IMR-90 (cell line): ENCODE measurements at places on chromosomes 1 and 21. TPM values are rescaled to one million over a fixed set of nuclear protein-coding genes. Genes with fewer than 3 reads are reported as not detected.
A peak's percentile ranks its signal among the peaks of the same experiment; 100 is the strongest.

DNA sequence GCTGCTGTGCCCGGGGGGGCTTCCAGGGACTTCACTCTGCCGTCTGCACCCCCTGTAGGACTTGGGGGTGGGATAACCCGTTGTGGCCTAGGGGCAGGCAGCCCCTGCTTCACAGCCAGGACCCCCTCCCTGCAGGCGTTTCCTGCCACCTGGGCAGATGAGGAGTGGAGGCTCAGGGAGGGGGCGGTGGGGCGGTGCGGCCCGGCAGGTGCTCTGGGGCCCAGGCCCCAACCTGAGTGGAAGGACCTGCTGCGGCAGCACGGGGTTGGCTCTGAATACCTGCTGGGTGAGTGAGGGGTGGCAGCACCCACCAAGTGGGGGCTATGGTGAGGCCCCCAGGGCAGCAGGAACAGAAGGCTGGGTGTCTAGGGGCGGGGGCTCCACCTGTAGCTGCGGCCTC lies 78.6 kb upstream of the TTC34 start:
- no peak for DNase-seq

- DNase-seq = no peak
These were observed 128.1 kb downstream of the TBX15 start for GRCh38 chr1:118859999-118860398.

DNA sequence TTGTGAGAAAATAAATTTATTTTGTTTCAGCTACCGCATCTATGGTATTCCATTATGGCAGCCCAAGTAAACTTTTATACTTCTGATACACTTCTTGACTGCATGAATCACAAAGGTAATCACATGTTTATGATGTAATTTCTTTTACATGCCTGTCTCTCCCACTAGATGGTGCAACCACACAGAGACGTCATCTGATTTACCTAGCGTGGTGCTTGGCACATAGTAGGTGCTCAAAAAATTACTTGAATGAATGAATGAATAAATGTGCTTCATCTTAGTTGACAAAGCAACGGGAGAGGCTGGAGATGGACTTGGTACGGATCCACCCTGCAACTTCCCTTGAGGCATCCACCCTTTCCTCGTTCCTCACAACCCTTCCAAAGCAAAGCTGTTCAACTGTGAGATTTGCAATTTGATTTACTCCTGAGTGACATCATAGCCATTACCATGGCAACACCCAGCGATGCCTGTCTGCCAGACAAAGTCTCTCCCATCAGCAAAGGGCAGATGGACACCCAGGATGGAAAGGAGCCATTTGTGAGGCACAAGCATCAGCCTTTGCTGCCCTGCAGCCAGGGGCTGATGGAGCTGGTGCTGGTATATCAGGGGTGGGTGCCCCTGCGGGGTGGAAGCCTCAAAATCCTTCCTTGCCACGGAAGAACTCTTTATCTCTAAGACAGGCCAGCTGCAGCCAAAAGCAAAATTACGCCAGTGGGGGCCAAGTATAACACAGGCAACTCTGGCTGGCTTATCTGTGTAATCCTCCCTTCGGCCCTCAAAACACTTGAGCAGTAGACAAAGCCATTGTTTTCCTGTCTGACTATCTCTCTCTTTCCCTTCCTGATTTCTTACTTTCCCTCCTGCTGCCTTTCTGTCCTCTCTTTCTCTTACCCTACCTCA lies 18.9 kb upstream of the VWA5B1 start:
- DNase-seq = no peak

- peak; percentile 21 for DNase-seq
These were observed 18.8 kb upstream of the MAP1LC3C start for GRCh38 chr1:242017580-242018233.

DNA sequence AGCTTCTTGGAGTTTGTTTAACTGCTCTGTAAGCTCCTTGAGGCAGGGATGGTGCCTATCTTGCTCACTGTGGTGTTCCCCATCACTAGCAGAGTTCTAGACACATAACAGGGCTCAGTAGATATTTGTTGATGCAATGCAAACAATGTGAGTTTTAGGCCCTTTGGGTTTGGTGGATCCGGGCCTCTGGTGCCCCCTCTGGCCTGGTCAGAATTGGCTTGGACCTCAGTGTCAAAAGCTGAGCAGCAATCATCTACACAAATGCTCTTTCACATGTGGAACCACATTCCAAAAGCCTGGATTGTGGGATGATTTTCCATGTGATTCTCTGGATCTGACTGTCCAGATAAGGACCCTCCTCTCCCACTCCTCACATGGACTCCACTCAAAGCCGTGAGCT lies 53.4 kb upstream of the BCAR3 start:
- no peak for DNase-seq

- no peak for DNase-seq
These were observed 20.0 kb upstream of the TACSTD2 start for GRCh38 chr1:58597076-58597475.

DNA sequence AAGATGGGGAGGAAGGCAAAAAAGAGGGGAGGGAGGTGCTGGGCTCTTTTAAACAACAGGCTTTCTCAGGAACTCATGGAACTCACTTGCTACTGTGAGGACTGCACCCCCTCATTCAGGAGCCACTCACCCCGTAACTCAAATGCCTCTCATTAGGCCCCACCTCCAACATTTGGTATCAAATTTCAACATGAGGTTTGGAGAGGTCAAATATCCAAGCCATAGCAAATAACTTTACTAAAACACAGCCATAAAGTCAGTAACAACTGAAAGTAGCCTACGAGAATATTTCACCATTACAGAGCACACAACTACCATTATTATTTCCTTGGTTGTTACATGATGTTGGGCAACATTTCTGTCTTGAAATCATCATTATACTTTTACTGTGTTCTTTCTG lies 13.1 kb upstream of the DMRTB1 start:
- DNase-seq = no peak

- DNase-seq = no peak
These were observed 349.5 kb upstream of the VAMP3 start for GRCh38 chr1:7421471-7422075.

- no peak for DNase-seq
These were observed 473 bp upstream of the BRDT start for GRCh38 chr1:91948501-91949355.

GRCh38 chr1:111602974-111603373 lies 16.6 kb upstream of the RAP1A start:
- no peak for DNase-seq

- DNase-seq = no peak
These were observed 4.1 kb upstream of the POFUT2 start for GRCh38 chr21:45291613-45292398.

DNA sequence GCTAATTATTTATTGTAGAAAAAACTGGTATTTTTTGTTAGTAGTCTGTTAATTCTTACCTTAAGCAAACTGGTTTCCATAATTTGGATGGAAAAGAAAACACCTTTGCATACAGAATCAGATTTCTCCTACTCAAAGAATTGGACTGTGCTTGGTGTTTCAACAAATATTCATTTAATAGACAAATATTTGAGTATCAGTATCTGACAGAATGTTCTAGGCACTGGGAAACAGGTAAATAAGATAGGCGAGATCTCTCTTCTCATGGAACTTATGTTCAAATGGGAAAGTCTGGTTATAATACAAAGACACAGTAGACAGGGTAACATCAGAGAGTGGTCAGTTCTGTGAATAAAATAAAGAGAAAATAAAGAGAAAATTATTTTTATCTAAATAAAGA lies 119.9 kb downstream of the NOS1AP start:
- DNase-seq = no peak

DNA sequence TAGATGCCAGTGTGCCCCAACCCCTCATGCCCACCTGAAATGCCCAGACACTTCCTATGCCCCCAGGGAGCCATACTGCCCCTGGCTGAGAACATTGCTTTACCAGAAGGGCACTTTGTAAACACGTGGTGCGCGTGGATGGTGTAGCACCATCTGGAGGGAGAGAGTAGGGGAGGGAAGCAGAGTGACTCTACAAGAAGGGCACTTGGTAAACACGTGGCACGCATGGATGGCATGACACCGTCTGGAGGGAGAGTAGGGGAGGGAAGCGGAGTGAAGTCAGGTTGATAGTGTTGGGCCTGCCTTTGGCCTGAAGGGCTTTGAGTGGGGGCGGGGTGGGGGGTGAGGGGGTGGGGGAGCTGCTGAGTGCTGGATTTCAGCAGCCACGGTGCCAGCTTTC lies 324.0 kb upstream of the VAMP3 start:
- DNase-seq = no peak

- DNase-seq = peak; percentile 18
These were observed 23.3 kb upstream of the PTGFRN start for GRCh38 chr1:116886291-116886878.

GRCh38 chr1:234119431-234119830 lies 215.0 kb downstream of the SLC35F3 start:
- DNase-seq = no peak

GRCh38 chr1:43304314-43304681 lies 3.5 kb downstream of the TIE1 start:
- no peak for DNase-seq

GRCh38 chr1:174406421-174406820 lies 41.3 kb upstream of the GPR52 start:
- DNase-seq = no peak

- no peak for DNase-seq
These were observed 4.0 kb downstream of the SHISAL2A start for GRCh38 chr1:52636721-52637695.

GRCh38 chr1:154434346-154435085 lies 29.4 kb downstream of the IL6R start:
- DNase-seq = no peak

DNA sequence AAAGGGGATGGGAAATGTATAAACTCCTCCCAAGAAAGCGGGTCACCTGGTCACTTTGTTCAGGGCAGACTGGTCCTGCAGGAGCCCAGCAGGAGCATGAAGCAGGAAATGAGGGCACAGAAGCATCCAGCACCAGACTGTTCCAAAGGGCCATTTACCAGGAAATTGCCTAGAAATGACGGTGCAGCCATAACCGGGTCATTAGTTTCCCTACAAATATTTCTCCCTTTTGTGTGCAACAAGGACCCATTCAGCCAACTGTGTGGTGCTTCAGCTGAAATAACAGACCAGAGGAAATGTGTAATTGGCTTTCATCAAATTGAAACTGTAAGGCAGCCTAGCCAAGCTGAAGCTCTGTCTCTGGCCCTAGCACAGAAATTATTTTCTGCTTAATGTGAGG lies 7.6 kb upstream of the CTTNBP2NL start:
- DNase-seq = peak; percentile 63

DNA sequence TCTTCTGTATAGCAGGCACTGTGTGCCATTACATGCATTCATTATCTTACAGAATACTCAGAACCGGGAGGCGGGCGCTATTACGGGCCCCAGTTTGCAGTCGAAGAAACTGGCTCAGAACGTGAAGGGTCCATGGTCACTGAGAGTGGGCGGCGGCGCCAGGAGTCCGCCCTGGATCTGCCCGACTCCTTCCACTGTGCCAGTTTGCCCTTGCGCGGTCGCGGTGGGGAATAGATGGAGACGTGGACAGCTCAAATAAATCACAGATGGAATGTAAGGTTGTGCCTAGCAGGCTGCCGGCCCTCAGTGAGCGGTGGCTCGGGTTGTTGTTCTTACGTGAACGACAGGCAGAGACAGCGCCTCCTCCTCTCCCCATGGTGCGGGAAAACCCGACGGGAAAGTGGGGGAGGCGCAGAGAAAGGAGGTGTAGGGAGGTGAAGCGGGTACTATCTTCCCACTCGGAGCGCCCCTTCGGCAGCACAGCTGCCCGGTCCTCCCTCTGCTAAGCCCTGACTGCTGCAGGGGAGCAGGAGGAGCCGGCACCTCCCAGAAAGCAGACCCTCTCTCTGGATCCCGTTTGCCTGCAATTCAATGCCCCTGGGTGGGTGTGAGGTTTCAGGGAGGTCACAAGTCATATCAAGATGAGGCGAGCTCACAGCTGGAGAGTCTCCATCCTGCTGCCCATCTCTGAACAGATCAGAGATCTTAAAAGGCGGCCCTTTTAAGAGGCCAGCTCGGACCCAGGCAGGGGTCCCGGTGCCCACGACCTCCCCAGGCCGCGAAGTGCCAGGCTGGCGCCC lies 1.1 kb downstream of the COL9A2 start:
- no peak for DNase-seq

GRCh38 chr1:213260311-213261075 lies 209.5 kb downstream of the RPS6KC1 start:
- DNase-seq = no peak

DNA sequence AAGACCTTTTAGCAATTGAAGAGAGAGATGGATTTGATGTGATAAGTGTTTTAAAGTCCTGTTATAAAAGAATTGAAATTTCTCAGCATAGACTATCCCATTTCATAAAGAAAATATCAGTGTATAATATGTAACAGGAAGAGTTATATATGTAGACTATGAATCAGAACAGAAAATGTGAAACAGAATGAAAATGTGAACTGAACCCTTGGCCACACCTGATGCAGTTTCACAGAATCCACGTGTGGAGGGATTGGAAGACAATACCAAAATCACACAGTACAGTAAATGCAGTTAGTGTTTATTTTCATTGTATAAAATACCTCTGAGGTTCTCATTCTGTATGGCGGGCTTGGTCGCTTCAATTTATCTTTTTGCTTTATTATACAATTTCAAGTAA lies 9.9 kb upstream of the SLAMF1 start:
- no peak for DNase-seq

GRCh38 chr1:168842916-168843315 lies 113.9 kb upstream of the DPT start:
- DNase-seq = no peak

- DNase-seq = no peak
These were observed 162.3 kb upstream of the APP start for GRCh38 chr21:26332867-26333266.

DNA sequence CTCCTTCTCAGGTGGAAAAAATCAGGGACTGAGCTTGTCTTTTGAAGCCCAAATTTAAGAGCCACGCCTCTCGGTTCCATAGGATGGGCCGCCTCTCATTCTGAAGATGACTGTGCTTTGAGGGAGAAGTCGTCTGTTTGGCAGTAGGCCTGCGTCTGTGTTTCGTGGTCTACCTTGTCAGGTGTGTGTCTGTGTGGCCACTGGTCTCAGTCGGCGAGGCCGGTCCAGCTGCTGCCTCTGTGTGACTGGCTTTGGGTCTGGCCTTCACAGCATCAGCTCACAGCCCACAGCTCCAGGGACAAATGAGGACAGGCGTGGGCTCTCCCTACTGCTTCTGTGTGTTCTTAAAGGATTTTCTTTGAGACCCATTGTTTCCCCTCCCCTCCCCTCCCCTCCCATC lies 50.3 kb downstream of the B3GALT5 start:
- DNase-seq = no peak

- DNase-seq = peak; percentile 91
These were observed 98.5 kb downstream of the ASH1L start for GRCh38 chr1:155463865-155464650.

GRCh38 chr1:47388030-47388890 lies 27.8 kb upstream of the FOXE3 start:
- DNase-seq = peak; percentile 30

GRCh38 chr21:36321325-36322082 lies 1.5 kb downstream of the MORC3 start:
- peak; percentile 35 for DNase-seq

LCE2A gene
- total RNA-seq = not detected in 2 replicates

OR2L3 gene
- total RNA-seq = not detected in 2 replicates

RGS1 gene
- not detected in 2 replicates for total RNA-seq

C4BPA gene
- not detected in 2 replicates for total RNA-seq

RXFP4 gene
- total RNA-seq = not detected in 2 replicates

PODN gene
- total RNA-seq = 0.54 and 0.56 TPM in 2 replicates

ACTA1 gene
- not detected in 2 replicates for total RNA-seq

PYHIN1 gene
- total RNA-seq = not detected in 2 replicates

CDK18 gene
- 0.18 and 0.28 TPM in 2 replicates for total RNA-seq

TRIM45 gene
- 1.7 and 2.0 TPM in 2 replicates for total RNA-seq

PDZK1IP1 gene
- total RNA-seq = not detected in 2 replicates

LEPR gene
- total RNA-seq = 8.8 and 9.2 TPM in 2 replicates

OR2L13 gene
- not detected in 2 replicates for total RNA-seq

SELENON gene
- total RNA-seq = 9.1 and 10.0 TPM in 2 replicates

SPRR1B gene
- total RNA-seq = not detected in 2 replicates

TMEM240 gene
- 1.1 and 1.6 TPM in 2 replicates for total RNA-seq

FAM72B gene
- 1.6 and 2.8 TPM in 2 replicates for total RNA-seq

LCE3D gene
- total RNA-seq = not detected in 2 replicates

FCN3 gene
- not detected in 2 replicates for total RNA-seq

IRF6 gene
- 1.9 and 2.9 TPM in 2 replicates for total RNA-seq
